ENCODE measurements at places on chromosomes 11 and 22. TPM values are rescaled to one million over a fixed set of nuclear protein-coding genes. Genes with fewer than 3 reads are reported as not detected.

CCDC188 gene
- total RNA-seq: 1.3 TPM

RNF26 gene
- 2.5 TPM for total RNA-seq

RCOR2 gene
- 16.0 TPM for total RNA-seq

B3GAT1 gene
- total RNA-seq: 75.4 TPM

TSPAN18 gene
- 21.9 TPM for total RNA-seq

EXPH5 gene
- total RNA-seq: 0.94 TPM

ACCS gene
- 32.2 TPM for total RNA-seq

SLC25A18 gene
- total RNA-seq: 5.0 TPM

SH3BP1 gene
- total RNA-seq: 0.94 TPM

ROBO3 gene
- total RNA-seq: 7.8 TPM

SERGEF gene
- 57.6 TPM for total RNA-seq

SPINDOC gene
- 13.8 TPM for total RNA-seq

SMC1B gene
- total RNA-seq: not detected

CCDC88B gene
- total RNA-seq: 1.6 TPM

CNIH2 gene
- total RNA-seq: 79.2 TPM

OR5B21 gene
- total RNA-seq: not detected

ZP1 gene
- not detected for total RNA-seq

DGCR6 gene
- total RNA-seq: 18.8 TPM

LARGE2 gene
- 0.31 TPM for total RNA-seq

SYT13 gene
- total RNA-seq: 153 TPM

OR10D3 gene
- not detected for total RNA-seq

CFAP300 gene
- total RNA-seq: 2.5 TPM

PTPMT1 gene
- 24.7 TPM for total RNA-seq

MS4A6E gene
- total RNA-seq: not detected

KRTAP5-1 gene
- not detected for total RNA-seq

SESN3 gene
- total RNA-seq: 94.2 TPM

SERHL2 gene
- total RNA-seq: 5.3 TPM

NUP50 gene
- 55.1 TPM for total RNA-seq

C22orf23 gene
- 0.63 TPM for total RNA-seq
